Left renal pelvis (tissue), 4 donors: ENCODE measurements at places on chromosomes 4 and X. TPM values are rescaled to one million over a fixed set of nuclear protein-coding genes. Genes with fewer than 3 reads are reported as not detected.

SOWAHB gene
- polyA plus RNA-seq, result 4.3 TPM

CHIC2 gene
- 35.5 TPM for polyA plus RNA-seq

RAB41 gene
- polyA plus RNA-seq, result 0.74 TPM

KCNIP4 gene
- polyA plus RNA-seq, result 15.3 TPM

ZFP42 gene
- 1.4 TPM for polyA plus RNA-seq

TBC1D9 gene
- polyA plus RNA-seq, result 29.1 TPM

GABRE gene
- polyA plus RNA-seq, result 9.6 TPM

KIAA1210 gene
- polyA plus RNA-seq, result 3.1 TPM

GRCh38 chr4:99165978-99166377 is 21.9 kb upstream of the ADH4 start:
- no peak for DNase-seq

GRCh38 chr4:76214177-76214675 is 602 bp upstream of the SCARB2 start:
- DNase-seq, result no peak

- no peak for DNase-seq
These were observed 202.1 kb downstream of the PRDM5 start for GRCh38 chr4:120720354-120720934.

- DNase-seq, result no peak
These were observed 73.0 kb downstream of the TMEM165 start for GRCh38 chr4:55468724-55469123.

DNA sequence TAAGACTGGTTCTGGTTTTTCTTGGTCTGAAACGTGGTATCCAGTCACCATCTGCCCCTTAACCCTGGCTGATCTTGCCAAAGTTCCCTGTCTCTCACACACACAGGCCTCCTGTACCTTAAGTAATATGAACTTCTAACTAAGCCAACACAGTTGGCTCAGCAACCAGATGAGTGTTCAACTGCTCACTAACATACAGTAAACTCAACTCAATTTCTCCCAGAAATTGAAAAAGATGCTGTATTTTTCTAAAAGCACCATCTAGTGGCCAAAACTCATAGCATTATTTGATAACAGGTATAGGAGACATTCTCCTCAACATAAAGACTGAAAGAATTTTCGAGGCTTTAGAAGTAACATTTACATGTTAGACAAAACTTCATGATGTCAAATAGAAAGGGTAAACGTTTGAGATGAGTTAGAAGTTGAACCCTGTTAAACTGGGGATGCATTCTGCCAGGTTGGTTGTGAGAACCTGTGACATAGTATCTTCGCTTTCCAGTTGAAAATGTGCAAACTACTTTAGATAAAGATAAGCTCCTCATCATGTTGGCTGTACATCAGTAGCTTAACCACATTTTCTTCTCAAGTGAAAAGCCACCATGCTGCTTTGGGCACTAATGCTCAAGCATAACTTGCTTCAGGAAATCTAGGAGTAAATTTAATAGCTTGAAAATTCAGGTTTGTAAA is 31.2 kb downstream of the CCNI start:
- no peak for DNase-seq

- no peak for DNase-seq
These were observed 28.6 kb upstream of the DIAPH2 start for GRCh38 chrX:96655947-96656623.

DNA sequence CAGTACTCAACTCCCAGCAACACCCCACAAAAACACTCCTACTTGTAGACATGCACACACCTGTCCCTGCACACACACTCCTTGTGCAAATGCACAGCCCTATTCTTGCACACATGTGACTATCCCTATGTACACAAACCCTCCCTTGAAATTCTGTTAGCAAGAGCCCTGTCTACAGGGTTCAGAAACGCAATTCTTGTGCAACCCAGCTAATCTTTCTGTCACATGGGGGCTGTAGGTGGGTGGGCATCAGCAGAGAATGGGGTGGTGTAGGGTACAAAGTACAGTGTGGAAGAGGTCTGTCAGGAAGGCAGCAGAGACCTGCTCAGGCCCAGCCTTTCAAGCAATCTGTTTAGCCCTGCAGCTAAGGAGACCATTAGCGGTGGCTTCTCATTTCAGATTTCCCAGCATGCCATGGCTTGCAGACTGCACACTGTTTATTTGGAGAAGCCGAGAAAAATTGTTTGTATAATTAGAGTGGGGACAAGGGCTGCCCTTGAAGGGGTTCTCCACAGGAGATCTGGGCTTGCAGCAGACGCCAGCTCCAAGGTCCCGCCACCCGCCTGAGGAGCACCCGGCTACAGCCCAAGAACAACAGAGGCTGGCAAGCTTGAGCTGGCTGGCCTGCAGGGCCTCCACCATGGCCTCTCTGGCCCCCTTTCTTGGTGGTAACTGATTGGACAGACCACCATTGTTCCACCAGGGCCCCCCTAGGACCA is 144.0 kb upstream of the PJA1 start:
- DNase-seq, result no peak

DNA sequence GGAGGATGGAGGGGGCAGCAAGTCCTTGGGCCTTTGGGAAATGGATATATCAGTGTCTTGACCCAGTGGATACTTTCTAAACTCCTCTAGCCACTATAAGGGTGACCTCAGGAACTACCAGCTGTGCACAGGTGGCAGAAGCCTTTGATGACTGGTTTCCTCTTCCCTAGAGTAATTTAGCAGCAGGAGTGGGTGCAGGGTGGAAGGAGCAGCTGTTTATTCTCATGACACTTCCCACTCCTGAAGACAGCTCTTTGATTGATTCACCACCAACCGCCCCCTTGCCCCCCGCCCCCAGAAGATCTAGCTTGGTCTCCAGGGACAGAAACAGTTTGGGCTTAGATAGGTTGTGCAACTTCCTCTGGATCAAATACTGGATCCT is 63.0 kb downstream of the GPC3 start:
- DNase-seq, result no peak

- DNase-seq, result no peak
These were observed 2301.3 kb upstream of the TENM3 start for GRCh38 chr4:179941911-179942310.

GRCh38 chr4:29033703-29034102 is 1686.5 kb upstream of the PCDH7 start:
- DNase-seq, result no peak

- no peak for DNase-seq
These were observed 1560.4 kb upstream of the TENM3 start for GRCh38 chr4:180682776-180683175.

- no peak for DNase-seq
These were observed 2.6 kb downstream of the C4orf33 start for GRCh38 chr4:129098531-129099001.

DNA sequence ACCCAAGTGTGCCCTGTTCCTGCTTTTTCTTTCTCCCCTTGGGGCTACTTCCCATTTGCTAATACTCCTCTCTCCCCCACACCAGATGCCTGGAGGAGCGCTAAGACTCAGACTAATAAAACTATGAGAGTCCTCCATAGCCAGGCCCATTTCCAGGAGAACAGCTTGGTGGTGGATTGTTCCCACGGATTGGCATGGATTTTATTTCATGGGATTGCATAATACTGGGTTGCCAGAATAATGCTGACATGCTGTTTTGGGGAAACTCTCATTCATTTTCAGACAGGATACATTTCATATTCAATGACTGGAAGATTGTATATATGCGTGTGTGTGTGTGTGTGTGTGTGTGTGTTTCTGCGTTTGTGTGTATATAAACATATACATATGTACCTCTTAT is 447.5 kb upstream of the PITX2 start:
- no peak for DNase-seq

- no peak for DNase-seq
These were observed 42.3 kb upstream of the SLC7A3 start for GRCh38 chrX:70973221-70973620.
